ENCODE measurements at places on chromosomes 12 and 14. TPM values are rescaled to one million over a fixed set of nuclear protein-coding genes. Genes with fewer than 3 reads are reported as not detected.

EEA1 gene
- 6.6 TPM for total RNA-seq

CLEC2A gene
- total RNA-seq, result not detected

GPR84 gene
- total RNA-seq, result not detected

GRIN2B gene
- total RNA-seq, result 0.52 TPM

KRT85 gene
- total RNA-seq, result not detected

KLHL33 gene
- 0.22 TPM for total RNA-seq

MOK gene
- total RNA-seq, result 9.3 TPM

GRCh38 chr12:48084066-48084465 lies 21.8 kb downstream of the SENP1 start:
- DNase-seq, result peak; percentile 5

- no peak for DNase-seq
Observed at GRCh38 chr14:93318927-93319326, 13.9 kb downstream of the BTBD7 start.

GRCh38 chr14:90278199-90279175 lies 22.1 kb downstream of the PSMC1 start:
- DNase-seq, result no peak

- no peak for DNase-seq
Observed at GRCh38 chr14:54621686-54622085, 54.8 kb downstream of the SAMD4A start.

- DNase-seq, result no peak
Observed at GRCh38 chr12:131910302-131911027, 16.0 kb downstream of the ULK1 start.

DNA sequence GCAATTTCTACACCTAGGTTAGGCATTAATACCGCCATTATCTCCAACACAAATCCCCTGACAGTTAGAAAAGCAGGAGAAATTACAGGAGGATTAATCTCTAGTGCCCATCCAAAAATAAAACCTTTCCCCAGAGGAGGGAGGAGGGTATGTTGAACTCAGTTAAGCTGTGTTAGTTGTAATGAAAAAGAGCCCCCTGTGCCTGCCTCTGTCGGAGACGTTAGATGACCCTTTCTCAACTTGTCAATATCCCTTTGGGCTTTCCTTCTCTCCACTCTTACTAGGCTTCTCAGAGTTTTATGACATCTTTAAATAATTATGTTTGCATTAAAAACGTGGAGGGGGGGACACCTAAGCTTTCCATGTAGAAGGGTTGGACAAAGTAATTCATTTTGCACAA lies 278.2 kb downstream of the PDZRN4 start:
- DNase-seq, result no peak

- no peak for DNase-seq
Observed at GRCh38 chr12:11618046-11618445, 31.4 kb upstream of the ETV6 start.

DNA sequence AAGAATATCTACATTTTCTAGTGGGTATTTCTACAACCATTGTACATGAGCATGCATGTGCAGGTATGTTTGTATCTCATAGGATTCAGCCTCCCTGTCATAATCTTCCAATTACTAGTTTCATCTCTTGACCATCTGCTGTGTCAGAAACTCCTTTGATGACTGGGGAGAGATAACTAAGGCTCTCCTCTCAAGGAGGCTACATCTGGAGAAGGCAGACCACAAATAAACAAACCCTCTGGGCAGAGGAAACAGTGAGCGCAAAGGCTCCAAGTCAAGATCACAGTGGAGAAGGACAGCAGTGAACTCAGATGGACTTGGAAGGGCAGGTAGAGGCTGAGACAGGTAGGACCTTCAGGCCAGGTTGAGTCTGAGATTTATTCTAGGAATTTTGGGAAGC lies 166.4 kb downstream of the PELI2 start:
- no peak for DNase-seq

DNA sequence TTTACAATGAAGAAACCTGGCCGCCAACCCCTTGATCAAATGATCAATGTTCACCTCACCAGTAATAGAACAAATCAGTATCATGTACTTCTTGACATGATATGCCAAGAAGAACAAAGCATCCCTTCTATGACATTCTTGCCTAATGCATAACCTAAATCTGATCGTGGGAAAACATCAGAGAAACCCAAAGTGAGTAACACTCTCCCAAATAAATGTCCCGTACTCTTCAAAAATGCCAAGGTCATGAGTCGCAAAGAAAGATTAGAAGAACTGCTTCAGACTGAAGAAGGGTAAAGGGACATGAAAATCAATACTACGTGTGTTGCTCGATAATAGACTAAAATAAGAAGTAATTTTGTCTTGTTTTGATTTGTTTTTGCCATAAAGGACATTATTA lies 11.4 kb upstream of the SLC25A3 start:
- no peak for DNase-seq

DNA sequence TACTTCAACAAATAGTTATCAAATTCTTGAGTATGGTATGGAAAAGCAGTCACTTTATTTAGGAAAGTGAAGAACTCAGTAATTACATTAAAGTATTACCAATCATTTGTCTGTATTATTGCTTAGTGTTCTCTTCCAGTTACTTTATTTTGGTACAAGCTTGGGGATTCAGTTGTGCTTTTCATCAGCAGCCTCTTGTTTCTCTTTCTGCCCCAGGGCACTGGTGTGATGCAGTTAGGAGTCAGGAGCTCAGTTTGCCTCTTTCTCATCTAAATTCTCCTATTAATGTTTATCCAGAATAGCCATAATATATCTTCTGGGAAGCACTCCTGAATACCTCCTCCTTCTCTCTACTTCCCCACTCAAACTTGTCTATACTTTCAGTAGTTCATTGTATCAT lies 25.7 kb downstream of the PMCH start:
- DNase-seq, result no peak

DNA sequence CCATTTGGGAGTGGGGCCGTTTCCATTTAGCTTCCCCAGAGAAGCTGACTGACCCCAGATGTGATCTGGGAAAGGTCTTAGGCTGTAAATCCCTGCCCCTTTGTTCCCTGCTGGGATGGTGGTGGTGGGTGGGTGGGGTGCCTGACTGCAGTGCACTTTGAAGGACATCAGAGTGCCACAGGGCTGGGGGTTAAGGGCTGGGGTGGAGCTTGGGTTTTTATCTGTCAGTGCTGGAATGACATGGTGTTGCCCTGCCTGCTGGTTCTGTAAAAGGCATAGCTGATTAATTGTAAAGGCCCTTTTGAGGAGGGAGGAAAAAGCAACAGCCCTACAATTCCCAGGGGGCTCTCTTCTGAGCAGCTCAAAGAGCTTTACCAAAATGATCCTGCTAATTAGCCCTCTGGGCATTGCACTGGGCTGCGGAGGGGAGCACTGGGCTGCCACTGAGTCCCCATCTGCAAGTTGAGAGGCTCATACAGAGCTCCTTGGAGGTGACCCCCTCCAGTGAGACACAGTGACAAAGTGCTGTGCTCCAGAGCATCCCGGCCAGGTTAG lies 21.1 kb downstream of the PLEKHG3 start:
- DNase-seq, result peak; percentile 75

DNA sequence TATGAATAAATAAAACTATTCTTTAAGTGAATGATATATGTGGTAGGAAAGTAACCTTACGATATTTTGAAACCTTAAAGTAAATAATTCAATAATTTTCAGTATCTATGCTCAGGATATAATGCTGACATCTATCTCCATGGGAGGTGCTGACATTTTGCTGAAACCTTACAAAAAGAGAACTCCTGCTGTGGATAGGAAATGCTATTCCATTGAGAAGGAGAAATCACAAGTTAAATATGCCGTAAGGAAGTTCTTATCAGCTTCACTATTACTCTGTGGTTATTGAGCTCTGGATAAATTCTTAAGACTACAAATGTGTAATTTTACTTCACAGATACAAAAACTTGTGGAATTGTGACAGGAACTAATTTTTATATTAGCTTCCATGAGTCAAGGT lies 722.1 kb downstream of the TMTC2 start:
- no peak for DNase-seq

DNA sequence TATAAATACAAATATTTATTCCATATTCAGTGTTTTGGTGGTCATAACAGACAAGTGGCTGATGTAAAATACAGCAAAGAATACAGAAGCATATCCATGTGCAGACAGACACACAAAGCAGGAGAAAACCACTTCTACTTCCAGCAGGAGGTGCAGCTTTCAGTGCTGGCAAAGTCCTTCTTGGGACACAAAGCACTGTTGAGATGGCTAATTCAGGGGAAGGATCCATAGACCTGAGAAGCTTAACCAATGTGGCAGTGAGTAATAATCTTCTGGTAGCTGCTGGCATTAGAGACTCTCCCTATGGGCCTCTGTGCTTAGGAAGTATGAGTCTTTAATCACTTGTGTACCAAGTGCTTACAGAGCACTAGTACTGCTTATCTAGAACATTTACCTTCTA lies 26.8 kb downstream of the AMN1 start:
- peak; percentile 42 for DNase-seq

GRCh38 chr14:75411214-75411540 lies 16.6 kb upstream of the JDP2 start:
- no peak for DNase-seq

DNA sequence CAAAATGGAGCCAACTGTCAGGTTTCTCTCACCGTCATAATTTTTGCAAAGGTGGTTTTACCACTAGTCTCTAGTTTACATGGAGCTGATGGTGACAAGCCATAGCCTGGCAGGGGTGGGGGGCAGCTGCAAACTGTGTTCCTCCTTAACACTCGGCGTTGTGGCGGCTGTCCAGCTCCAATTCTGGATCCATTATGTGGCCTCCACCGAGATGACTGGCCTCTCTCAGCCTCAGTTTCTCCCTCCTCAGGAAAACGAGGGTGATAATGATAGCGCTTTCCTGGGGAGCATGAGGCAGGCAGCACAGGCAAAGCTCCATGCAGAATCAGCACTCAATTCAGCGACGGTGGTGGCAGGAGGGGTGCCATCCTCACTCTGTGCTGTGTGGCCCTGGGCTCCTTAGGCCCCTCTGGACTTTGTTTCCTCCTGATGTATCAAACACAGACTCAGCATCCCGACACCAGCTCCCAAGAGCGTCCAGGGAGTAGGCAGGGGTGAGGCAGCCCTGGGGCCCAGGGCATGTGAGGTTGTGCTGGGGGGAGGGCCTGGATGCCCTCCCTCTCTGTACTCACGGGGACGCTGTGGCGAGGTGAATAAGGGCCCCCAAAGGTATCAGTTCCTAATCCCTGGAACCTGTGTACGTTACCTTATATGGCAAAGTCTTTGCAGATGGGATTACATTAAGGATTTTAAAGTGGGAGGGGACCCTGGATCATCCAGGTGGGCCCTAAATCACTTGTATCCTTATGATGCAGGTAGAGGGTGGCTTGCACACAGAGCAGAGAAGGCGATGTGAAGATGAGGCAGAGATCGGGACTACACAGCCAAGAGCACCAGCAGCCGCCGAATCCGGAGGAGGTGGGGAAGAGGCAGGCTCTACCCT lies 46.8 kb upstream of the EIF5 start:
- no peak for DNase-seq

DNA sequence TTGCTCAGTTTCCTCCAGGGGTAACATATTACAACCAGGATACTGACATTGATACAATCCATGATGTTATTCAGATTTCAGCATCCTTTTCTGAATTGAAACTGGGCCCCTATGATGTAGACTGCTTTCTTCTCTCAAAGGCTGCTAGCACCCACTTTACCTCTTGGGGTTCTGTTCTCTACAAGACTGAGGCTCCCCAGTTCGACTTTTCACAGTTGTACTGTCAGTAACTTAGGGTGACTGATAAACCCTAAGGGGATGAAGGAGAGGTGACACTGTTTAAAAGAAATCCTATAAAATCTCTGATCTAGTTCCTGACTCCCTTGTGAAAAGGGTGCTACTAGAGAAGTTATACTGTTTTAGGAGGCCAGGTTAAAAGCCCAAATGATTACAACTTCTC lies 818 bp downstream of the VPS33A start:
- peak; percentile 13 for DNase-seq

DNA sequence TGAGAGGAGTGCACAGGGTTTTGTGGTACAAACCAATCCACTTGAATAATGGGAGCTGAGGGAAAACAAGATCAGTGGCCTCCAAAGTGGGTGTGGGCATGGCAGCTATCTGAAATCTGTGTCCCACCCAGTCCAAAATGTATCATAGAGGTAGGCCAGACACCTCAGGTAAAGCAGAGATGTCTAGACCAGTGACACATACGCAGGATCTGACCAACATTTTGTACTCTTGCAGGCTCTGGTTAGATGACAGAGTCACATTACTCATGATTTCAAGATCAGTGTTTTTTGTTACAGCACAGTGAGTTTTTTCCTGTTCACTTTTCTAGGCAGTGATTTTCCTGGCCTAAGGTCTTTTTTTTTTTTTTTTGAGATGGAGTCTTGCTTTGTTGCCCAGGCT lies 211.8 kb downstream of the PCNX1 start:
- no peak for DNase-seq

DNA sequence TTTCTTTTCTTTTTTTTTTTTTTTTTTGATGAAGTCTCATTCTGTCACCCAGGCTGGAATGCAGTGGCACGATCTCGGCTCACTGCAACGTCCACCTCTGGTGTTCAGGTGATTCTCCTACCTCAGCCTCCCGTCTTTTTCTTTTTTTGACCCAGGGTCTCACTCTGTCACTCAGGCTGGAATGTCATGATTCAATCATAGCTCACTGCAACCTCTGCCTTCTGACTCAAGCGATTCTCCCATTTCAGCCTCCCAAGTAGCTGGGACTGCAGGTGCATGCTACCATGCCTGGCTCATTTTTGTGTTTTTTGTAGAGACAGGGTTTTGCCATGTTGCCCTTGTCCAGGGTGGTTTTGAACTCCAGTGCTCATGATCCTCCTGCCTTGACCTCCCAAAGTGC lies 12.0 kb downstream of the FUT8 start:
- no peak for DNase-seq

DNA sequence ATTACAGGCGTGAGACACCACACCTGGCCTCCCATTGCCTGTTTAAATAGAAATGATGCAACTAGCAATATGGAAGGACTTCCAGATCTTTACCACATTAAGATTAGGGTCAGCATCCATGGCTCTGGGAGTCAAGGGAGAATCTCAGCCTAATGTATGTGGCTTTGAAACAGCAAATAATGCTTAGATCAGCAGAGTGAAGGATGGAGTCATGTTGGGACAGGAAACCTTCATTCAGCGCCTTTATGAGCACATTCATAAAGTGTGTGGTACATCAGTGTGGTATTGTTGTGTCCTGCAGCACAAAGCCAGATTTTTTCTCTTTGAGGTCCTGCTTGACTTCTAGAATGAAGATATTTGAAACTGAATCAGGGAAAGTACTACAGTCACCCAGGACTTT lies 15.3 kb upstream of the SPSB2 start:
- DNase-seq, result no peak

GRCh38 chr12:49795654-49796105 lies 32.5 kb downstream of the NCKAP5L start:
- DNase-seq, result no peak

GRCh38 chr12:53207042-53207441 lies at the start of gene ITGB7:
Gene ITGB7 (minus strand): TSS chr12:53207251. CDS start chr12:53200443, 6,808 bp downstream.
- DNase-seq, result no peak

All from neural progenitor cell (in vitro differentiated cells).